ENCODE measurements at places on chromosomes 2 and 18.

DNA sequence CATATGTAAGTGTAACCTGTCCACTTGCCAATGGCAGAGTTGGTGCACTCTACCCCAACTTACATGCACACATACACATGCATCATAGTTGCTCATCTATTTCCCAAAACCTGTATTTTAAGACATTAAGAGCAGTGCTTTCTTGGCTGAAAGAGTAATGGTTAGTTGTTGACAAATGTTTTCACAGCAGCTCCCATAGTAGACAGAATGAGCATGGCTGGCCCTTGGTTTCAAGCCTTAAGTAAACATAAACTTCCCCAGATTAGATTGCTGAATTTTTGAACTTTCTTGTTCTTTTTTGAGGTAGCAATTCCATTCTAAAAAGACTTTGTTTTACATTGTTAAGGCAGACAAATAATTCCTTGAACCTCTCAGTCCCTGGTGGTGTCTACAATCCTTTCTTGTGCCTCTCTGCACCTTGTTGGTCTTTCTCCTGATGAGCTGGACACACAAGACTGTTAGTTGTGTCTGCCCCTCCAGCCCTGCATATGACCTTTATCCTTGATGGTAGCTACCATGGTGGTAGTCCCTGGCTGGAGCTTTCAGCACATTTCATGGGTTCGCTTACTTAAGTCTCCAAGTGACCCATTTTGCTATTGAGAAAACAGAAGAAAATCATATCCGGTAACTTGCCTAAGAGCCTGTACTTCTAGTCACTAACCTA is 580.1 kb upstream of the ID2 start:
- DNase-seq = no peak

DNA sequence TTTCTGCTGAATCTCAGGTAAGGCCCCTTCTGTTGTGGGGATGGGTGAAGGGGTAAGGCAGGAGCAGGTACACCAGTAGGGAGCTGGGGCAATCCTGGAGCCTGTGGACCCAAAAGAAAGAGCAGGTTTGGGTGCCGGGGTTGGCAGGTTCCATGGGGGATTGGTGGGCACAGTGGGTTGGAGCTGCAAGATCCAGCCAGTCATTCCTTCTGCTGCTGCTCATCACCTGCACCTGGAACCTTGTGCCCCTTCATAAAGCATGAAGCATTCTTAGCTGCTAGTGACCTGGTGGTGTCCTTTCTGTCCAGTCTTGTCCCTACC is 24.9 kb downstream of the FHOD3 start:
- DNase-seq = no peak

GRCh38 chr18:73861771-73862170 is 285.9 kb downstream of the FBXO15 start:
- DNase-seq = no peak

- DNase-seq = no peak
Measured at GRCh38 chr18:48986851-48987761, 36.3 kb upstream of the SMAD7 start.

- no peak for DNase-seq
Measured at GRCh38 chr2:232940724-232941123, 70.7 kb downstream of the SNORC start.

GRCh38 chr2:224890372-224890771 is 151.9 kb downstream of the DOCK10 start:
- DNase-seq = peak; percentile 47

DNA sequence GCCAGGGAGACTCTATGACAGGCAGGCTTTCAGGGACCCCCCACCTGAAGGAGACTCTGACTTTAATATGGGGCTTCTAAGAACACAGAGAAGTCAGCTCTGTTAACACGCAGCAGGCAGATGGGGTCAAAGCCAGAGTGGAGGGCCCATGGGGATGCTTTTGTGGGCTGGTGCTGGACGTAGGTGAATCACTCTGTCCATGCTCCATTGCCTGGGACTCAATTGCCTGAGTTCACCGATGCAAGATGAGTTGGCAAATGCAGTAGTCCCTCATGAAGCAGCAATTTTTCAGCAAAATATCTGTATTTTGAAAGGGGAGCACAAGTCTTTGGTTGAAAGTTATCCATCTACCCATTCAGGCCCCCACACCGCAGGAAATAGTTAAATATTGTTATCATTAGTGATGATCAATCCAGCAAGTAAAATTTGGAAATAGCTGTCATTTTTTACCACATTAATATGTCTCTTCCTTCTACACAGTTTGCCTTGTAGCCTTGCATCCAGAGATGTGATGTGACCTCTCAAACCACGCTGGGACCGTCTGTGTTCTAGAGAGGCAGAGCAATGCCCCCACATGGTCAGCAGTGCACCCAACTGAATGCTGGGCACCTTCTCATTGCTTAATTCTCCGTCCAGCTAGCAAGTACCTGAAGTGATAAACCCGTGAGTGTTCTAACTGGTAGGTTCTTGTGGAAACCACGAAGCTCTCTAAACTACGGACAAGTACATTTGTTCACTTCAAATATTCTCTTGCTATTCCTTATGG is 34.8 kb upstream of the FAM110C start:
- DNase-seq = no peak

GRCh38 chr2:104847586-104848160 is 6.2 kb upstream of the POU3F3 start:
- DNase-seq = no peak

DNA sequence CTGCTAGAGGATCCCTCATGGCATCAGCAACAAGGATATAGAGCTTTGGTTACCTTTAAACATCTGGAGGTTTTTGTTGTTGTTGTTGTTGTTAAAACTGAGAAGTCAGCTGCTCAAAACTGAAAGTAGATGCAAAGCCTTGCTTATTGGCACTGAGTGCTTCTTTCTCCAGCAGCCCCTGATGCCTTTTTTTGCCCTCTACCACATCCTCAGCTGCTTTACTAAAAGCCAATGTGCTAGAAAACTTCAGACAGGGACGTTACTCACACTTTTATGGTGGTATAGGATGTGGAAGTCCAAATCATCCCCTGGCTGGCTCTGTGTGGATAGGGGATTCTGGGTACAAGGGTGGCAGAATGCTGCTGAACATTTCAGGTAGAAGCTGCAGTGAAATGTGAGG is 78.3 kb upstream of the CHST9 start:
- DNase-seq = no peak

DNA sequence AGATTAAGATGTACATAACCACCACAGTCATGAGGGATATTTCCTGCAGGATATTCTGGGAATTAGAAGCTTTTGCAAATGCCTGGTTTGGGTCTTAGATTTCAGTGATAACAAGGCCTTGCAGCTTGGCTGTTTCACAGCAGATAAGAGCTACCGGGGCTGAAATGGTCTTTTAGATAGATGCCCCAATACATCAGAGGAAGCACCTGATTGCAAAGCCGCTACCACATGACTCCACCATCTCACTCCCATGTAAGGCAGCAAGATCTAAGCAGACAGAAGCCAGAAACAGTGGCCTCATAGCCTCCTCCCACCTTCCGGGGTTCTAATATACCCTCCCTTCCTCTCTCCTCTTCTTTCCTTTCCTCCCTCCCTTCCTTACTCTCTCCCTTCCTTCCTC is 31.1 kb upstream of the EPG5 start:
- no peak for DNase-seq

DNA sequence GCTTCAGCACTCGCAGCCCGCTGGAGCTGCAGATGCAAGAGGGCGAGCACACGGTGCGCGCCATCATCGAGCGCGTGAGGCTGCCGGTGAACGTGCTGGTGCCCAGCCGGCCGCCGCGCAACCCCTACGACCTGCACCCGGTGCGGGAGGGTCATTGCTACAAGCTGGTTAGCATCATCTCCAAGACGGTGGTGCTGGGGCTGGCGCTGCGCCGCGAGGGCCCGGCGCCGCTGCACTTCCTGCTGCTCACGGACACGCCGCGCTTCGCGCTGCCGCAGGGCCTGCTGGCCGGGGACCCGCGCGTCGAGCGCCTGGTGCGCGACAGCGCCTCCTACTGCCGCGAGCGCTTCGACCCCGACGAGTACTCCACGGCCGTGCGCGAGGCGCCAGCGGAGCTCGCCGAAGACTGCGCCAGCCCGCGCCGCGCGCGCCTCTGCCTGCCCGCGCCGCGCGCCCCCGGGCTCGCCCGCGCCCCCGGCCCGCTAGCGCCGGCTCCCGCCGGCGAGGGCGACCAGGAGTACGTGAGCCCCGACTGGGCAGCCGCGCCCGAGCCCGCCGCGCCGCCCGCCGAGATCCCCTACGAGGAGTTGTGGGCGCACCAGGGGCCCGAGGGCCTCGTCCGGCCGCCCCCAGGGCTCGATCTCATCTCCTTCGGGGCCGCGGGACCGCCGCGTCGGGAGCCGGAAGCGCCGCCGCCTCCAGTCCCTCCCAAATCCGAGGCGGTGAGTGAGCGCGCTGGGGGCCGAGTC is 11.8 kb downstream of the GAREM2 start:
- peak; percentile 86 for DNase-seq

DNA sequence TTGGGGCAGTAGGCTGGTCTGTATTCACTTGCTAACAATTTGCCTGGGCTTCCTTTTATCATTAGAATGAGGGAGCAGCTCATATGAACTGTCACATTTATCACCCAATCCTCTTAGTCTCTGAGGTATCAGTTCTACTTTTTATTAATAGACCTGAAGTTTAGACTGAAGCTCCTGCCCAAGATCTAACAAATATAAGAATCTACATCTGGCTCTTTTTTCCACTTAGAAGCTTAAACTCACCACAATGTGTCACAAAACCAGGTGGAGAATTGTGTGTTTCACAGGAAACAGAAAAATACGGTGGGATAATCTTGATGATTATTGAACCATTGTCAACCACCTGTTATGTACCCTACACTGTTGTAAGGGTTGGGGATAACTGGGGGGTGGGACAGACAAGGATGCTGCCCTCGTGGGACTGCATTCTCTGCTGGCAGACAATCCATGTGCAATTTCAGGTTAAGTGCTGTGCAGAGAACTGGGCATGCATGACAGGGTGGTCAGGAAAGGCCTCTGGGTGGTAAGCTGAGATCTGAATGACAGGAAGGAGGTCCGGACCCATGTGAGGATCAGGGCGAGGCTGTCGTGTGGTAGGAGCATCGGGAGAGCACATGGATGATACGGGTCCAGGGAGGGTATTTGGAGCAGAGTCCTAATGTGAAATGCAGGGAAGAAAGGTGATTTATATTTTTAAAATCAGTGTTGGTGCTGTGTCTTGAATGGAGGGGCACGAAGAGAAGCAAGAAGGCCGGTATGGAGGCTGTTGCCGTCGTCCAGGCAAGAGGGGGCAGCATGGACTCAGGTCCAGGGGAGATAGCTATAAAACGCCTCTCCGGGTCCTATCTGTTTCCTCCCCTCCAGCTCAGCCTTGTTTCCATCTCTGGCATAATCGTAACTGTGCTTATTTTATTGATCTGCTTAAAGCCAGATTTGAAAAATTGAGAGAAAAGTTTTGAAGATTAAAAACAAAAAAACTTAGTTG is 17.6 kb downstream of the MYL12B start:
- DNase-seq = no peak

DNA sequence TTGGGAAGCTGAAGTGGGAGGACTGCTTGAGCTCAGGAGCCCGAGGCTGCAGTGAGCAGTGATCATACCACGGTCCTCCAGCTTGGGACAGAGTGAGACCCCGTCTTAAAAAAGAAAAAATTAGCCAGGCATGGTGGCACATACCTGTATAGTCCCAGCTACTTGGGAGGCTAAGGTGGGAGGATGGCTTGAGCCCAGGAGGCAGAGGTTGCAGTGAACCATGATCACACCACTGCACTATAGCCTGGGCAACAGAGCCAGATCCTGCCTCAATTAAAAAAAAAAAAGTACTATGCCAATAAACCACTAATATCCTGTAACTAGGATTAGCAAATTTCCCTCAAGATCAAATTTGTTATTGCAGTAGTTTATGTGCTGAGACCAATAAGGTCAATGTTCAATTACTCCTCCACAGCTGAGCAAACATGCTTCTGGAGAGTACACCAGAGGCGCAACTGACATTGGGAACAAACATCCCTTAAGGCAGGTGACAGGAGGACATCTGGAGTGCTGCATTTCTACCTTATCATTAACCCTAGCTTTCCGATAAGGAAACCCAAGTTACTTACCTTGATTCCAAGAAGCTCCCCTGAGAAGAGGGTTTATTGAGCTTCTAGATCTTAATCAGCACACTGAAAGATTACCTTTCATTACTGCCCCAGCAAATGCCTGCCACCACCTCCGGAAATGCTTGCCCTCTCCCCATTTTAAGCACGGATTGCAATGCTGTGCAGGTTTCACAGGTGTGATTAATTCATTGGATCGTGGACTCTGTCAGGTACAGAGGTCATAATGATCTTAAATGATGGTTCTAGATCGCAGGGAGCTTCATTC is 26.2 kb downstream of the MGAT4A start:
- DNase-seq = no peak

DNA sequence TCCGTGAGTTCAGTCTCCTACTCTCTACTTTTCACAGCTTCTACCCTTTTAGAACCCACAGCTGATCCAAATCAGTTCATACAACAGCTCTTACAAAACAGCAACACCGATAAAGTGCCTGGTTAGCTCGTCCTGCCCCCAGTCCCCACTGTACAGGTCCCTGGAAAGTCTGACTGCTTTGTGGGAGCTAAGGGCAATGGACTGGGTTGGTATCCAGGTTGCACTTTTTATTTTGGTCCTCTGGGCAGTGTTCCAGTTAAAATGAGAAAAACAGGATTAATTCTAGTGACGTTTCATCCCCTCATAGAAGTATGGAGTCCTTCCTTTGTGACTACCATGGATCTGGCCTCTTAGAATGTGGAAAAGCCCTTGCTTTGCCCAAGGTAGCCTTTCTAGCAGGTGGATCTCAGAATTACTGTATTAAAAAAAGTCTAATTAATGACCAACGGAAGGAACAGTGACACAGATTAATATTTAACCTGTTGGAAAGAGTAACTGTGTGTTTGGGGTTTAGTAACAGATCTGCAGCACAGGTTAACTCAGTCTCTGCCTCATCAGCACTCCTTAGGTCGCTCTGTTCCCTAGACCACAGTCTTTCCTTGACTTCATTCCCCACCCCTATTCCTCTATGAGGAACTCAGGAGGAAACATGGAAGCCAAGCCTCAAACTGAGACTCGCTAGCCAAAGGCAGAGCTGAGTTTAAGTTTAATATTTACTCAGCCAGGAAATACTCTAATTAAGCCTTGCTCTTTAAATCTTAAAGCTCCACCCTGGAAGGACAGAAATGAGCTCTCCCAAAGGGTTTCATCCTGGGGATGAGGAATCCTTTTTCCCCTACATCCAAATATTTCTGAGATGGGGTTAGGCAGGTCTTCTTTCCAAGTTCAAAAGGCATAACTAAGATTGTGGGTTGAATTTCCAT is 52.8 kb upstream of the ITGA6 start:
- no peak for DNase-seq

DNA sequence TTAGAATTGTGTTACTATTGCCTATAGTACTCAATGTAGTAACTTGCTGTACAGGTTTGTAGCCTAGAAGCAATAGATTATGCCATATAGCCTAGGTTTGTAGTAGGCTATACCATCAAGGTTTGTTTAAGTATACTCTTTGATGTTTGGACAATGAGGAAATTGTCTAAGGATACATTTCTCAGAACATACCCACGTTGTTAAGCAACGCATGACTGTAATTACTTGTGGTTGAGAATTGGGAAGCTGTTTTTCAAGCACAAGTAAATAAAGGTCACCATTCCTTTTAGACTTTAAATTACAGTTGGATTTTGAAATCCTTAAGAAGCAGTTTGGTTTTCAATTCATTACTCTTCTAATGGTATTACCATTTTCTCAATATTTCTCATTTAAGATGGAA is 89.8 kb upstream of the KCNH7 start:
- DNase-seq = peak; percentile 33

- no peak for DNase-seq
Measured at GRCh38 chr18:13642440-13642827, 83.9 kb downstream of the FAM210A start.

Measured in suppressor macrophage treated with lipopolysaccharide for 1 hour (primary cell).